Regular cardiac myocyte (primary cell): ENCODE measurements at places on chromosomes 2 and 18. TPM values are rescaled to one million over a fixed set of nuclear protein-coding genes. Genes with fewer than 3 reads are reported as not detected.

Gene IL36RN
- total RNA-seq: under 0.01 TPM in 1 of 2 replicates, not detected in the other

Gene TNS1
- total RNA-seq: 90.3 and 273 TPM in 2 replicates

Gene SPR
- 30.5 and 40.0 TPM in 2 replicates for total RNA-seq

Gene SCLY
- total RNA-seq: 8.5 and 28.0 TPM in 2 replicates

Gene LIPG
- total RNA-seq: 24.5 and 48.9 TPM in 2 replicates

Gene ACADL
- under 0.01 TPM in 1 of 2 replicates, not detected in the other for total RNA-seq

Gene TFCP2L1
- total RNA-seq: 0.19 and 0.28 TPM in 2 replicates

Gene COL6A3
- total RNA-seq: 664 and 1,543 TPM in 2 replicates

Gene CHCHD5
- total RNA-seq: 4.5 and 9.8 TPM in 2 replicates

Gene SIX2
- 2.0 and 2.7 TPM in 2 replicates for total RNA-seq

Gene KIF5C
- total RNA-seq: 0.28 and 0.38 TPM in 2 replicates

Gene SERPINB4
- total RNA-seq: not detected in 2 replicates

Gene LOXL3
- 147 and 384 TPM in 2 replicates for total RNA-seq

Gene SLC8A1
- total RNA-seq: 84.4 and 131 TPM in 2 replicates

Gene ADGRF3
- under 0.01 TPM in 2 replicates for total RNA-seq

Gene ALK
- under 0.01 TPM in 1 of 2 replicates, not detected in the other for total RNA-seq

Gene TMEM247
- not detected in 2 replicates for total RNA-seq

Gene UGT1A6
- 0.58 and 1.4 TPM in 2 replicates for total RNA-seq

Gene FNDC4
- 21.7 and 24.5 TPM in 2 replicates for total RNA-seq

Gene ZSWIM2
- under 0.01 TPM in 2 replicates for total RNA-seq

Gene PHLPP1
- total RNA-seq: 4.2 and 4.6 TPM in 2 replicates

Gene DES
- 0.77 and 1.7 TPM in 2 replicates for total RNA-seq

Gene DYSF
- total RNA-seq: 5.6 and 12.7 TPM in 2 replicates

Gene CRACDL
- under 0.01 TPM in 1 of 2 replicates, not detected in the other for total RNA-seq

Gene CXCR1
- not detected in 2 replicates for total RNA-seq

Gene MAB21L4
- not detected in 2 replicates for total RNA-seq

Gene GALNT5
- total RNA-seq: 87.6 and 183 TPM in 2 replicates

Gene KCTD1
- 9.0 and 11.9 TPM in 2 replicates for total RNA-seq

Gene FBLN7
- total RNA-seq: 0.96 and 7.6 TPM in 2 replicates

Gene TSPYL6
- total RNA-seq: not detected in 2 replicates

Gene IL1R2
- 0.38 and 0.56 TPM in 2 replicates for total RNA-seq

Gene ACVR1C
- 0.58 and 0.85 TPM in 2 replicates for total RNA-seq

Gene NPAS2
- 29.7 and 36.6 TPM in 2 replicates for total RNA-seq

Gene MBP
- 7.1 and 16.6 TPM in 2 replicates for total RNA-seq

Gene OSR1
- total RNA-seq: 12.1 and 21.4 TPM in 2 replicates

Gene FZD7
- 10.7 and 45.1 TPM in 2 replicates for total RNA-seq

Gene SRD5A2
- total RNA-seq: not detected in 2 replicates

Gene GPR45
- total RNA-seq: not detected in 2 replicates

Gene ERFE
- total RNA-seq: 1.2 and 2.8 TPM in 2 replicates

Gene TRABD2A
- total RNA-seq: 2.5 and 9.8 TPM in 2 replicates

Gene PRKAG3
- under 0.01 TPM in 1 of 2 replicates, not detected in the other for total RNA-seq

Gene CD8A
- not detected in 2 replicates for total RNA-seq

Gene TIA1
- 69.9 and 75.0 TPM in 2 replicates for total RNA-seq

Gene CHRND
- total RNA-seq: not detected in 2 replicates

Gene TIGD1
- total RNA-seq: 2.7 and 3.7 TPM in 2 replicates

Gene NIFK
- 40.6 and 64.8 TPM in 2 replicates for total RNA-seq

Gene ASPRV1
- under 0.01 and 0.56 TPM in 2 replicates for total RNA-seq

Gene FAM110C
- total RNA-seq: under 0.01 and 1.4 TPM in 2 replicates

Gene RAX
- not detected in 2 replicates for total RNA-seq

Gene PDE1A
- 58.5 and 96.4 TPM in 2 replicates for total RNA-seq

Gene MRO
- under 0.01 TPM in 2 replicates for total RNA-seq

Gene HOXD3
- 0.28 TPM in 1 of 2 replicates, not detected in the other for total RNA-seq

Gene KIAA2012
- under 0.01 TPM in 2 replicates for total RNA-seq

Gene ICA1L
- 1.5 and 2.8 TPM in 2 replicates for total RNA-seq

Gene KCNG2
- total RNA-seq: 0.19 and 1.1 TPM in 2 replicates

Gene ARHGAP28
- 0.77 and 5.4 TPM in 2 replicates for total RNA-seq

Gene TNP1
- not detected in 2 replicates for total RNA-seq
